ENCODE measurements at places on chromosomes 3 and 15.

DNA sequence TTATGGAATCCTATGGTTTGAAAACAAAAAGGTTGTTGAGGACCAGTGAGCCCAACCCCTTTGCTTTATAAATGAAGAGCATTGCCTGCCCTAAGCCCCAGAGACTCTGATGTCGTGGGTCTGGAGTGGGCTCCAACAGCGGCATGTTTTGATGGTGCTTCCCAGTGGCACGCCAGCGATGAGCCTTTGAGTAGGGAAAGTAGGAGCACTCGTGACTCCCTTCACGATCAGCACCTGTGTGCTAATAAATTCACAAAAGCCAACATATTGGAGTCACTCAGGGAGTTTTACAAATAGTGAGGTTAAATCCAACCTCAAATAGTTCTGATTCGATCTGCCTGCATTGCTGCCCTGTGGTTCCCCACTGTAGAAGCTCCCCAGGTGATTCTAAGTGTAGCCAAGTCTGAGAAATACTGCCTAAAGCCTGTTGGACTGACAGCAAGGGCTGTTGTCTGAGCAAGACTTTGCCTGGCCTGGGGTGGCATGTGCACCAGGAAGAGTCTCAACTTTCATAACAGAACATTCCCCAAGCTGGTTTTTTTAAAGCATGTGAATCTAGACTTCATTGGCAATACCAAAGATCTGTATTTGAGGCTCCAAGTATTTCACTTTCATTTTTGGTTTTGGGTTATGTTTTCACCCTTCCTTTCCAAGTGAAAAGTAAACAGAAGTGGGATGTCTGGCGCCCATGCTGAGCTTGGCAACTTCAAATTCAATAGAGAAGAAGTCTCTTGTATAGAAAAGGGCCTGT is 9.9 kb downstream of the CCR5 start:
- no peak for DNase-seq

DNA sequence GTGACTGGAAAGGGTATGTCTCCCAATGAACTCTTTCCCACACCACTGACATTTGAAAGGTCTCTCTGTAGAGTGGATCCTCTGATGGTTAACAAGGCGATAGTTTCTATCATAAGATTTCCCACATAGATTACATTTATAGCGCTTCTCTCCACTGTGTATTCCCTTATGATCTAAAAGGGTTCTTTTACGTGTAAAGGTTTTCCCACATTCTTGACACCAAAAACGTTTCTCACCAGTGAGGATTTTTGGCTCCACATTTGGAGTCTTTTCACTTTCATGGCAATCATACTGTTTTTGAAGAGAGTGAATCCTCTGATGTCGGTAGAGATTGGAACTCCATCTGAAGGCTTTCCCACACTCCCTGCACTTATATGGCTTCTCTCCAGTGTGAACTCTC is 30.5 kb downstream of the ZNF445 start:
- no peak for DNase-seq

DNA sequence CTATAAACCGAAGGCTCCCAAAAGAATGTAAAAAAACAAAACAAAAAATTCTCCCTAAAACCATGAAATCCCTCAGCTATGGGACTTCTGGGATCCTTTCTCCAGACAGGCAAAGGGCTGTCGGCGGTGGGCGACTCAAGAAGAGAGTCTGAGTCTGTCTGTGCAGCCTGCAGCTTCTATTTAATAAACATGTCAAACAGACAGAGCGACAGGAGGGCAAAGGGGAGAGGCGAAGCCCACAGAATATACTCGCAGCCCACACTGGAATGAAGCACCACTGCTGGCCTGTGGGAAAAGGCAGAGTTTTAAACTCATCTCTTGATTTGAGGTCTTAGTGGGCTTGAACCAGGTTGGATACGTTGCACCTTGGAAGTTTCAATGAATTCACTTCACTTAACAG is 40.2 kb downstream of the ISL2 start:
- DNase-seq = no peak

- no peak for DNase-seq
Observed at GRCh38 chr3:141849056-141849815, 27.2 kb upstream of the ATP1B3 start.

DNA sequence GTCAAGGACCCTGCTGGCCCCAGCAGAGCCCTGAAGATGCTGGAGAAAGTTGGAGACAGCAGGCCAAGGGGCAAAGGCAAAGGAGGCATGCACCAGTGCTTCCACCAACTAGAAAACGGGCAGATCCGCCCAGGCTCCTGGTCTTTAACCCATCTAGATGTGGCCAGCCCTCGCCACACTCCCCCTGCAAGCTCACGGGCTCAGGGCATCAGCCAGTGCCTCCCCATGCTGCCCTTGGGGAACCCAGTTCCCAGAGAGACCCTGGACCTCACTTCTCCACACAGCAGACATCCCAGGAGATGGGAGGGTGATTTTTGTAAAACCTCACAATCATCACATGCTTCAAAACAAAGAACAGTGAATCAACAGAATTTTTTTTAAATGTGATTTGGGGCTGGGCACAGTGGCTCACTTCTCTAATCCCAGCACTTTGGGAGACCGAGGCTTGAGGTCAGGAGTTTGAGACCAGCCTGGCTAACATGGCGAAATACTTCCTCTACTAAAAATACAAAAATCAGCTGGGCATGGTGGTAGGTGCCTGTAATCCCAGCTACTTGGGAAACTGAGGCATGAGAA is 24.5 kb downstream of the CYFIP1 start:
- DNase-seq = no peak

GRCh38 chr3:52930748-52931147 is 33.4 kb upstream of the STIMATE start:
- no peak for DNase-seq

- no peak for DNase-seq
Observed at GRCh38 chr3:97076673-97077072, 262.3 kb downstream of the EPHA6 start.

GRCh38 chr3:169354774-169355501 is 308.6 kb downstream of the MECOM start:
- no peak for DNase-seq

Measured in MCF 10A (cell line).